NCI-H1092 treated with DMSO at 0.1 percent for 48 hours (cell line): ENCODE measurements at places on chromosomes 11 and 22.

- peak; percentile 85 for DNase-seq
Observed at GRCh38 chr11:134014511-134014910, 54.4 kb upstream of the JAM3 start.

GRCh38 chr11:110738641-110739040, 26.4 kb upstream of the ARHGAP20 start:
- DNase-seq, result no peak

GRCh38 chr22:39995393-39996252, 869 bp downstream of the FAM83F start:
- DNase-seq, result no peak

GRCh38 chr11:117282956-117283355, 8.2 kb upstream of the BACE1-AS start:
- no peak for DNase-seq

DNA sequence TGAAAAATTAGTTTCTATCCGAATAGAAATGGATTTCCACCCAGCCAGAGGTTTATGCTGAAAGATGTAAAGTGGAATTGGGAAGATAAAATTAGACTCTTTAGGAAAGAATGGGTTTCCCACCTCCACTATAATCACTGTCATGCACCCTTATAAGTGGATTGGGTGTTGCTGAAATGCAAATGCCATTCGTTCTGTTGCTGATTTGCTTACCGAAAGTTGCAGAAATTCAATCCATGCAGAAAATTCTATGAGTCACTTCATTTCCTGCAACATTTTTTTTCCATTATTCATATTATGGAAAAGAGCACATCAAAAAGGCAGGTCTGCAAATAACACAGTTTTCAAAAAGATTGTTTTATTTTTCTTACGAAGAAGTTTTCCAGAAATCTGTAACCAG, 65.6 kb downstream of the LDLRAD3 start:
- DNase-seq, result no peak

DNA sequence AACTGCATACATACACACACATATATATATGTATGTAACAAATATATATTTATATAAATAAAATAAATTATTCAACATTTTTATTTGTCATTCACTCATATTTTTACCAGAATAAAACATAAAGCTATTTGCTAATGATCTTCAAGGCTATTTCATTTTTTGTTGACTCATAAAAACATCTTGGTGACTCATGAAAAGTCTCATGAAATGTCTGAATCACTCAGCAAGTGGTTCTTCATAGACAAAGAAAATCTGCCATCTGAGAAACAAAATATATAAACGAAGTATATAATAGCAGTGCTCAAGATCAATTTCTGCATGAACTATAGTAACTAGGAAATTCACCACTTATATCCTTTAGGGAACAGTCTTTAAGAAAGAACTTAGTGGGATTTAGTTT, 764.8 kb upstream of the FAT3 start:
- no peak for DNase-seq

- DNase-seq, result no peak
Observed at GRCh38 chr22:40028098-40028425, 33.3 kb downstream of the FAM83F start.

DNA sequence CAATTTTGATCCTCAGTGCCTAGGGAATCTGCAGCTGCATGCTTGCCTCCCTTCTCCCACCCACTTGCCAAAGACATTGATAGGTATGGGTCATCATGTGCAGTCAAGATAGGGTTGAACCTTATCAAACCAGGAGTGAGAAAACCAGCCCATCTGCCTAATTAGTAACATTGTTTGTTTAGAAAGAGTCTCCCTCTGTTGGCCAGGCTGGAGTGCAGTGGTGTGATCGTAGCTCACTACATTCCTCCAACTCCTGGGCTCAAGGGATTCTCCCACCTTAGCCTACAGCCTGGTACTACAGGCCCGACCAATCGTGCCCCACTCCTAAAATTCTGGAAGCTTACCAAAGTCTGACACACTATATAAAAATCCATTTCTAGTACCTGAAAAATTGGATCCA, 4.6 kb downstream of the C11orf71 start:
- no peak for DNase-seq

- DNase-seq, result no peak
Observed at GRCh38 chr11:73281796-73282660, 9.9 kb downstream of the P2RY6 start.
